Nasal cavity respiratory epithelium epithelial cell of viscerocranial mucosa (primary cell): ENCODE measurements at places on chromosomes 6 and 20. TPM values are rescaled to one million over a fixed set of nuclear protein-coding genes. Genes with fewer than 3 reads are reported as not detected.

Gene ZKSCAN3
- 3.1 and 6.5 TPM in 2 replicates for total RNA-seq

Gene NFYA
- total RNA-seq = 34.2 and 44.8 TPM in 2 replicates

Gene CST4
- not detected in 2 replicates for total RNA-seq

Gene POPDC3
- total RNA-seq = 10.9 and 14.0 TPM in 2 replicates

Gene ZC2HC1B
- total RNA-seq = not detected in 2 replicates

Gene DLK2
- total RNA-seq = 2.8 and 4.8 TPM in 2 replicates

Gene EPHA7
- total RNA-seq = under 0.01 TPM in 1 of 2 replicates, not detected in the other

Gene FAM83C
- total RNA-seq = 0.93 and 1.7 TPM in 2 replicates

Gene GPR6
- total RNA-seq = not detected in 2 replicates

Gene ACSS1
- 0.68 and 3.7 TPM in 2 replicates for total RNA-seq

Gene COL20A1
- total RNA-seq = under 0.01 and 0.07 TPM in 2 replicates

Gene CTCFL
- total RNA-seq = not detected in 2 replicates

Gene GABRR2
- under 0.01 and 0.14 TPM in 2 replicates for total RNA-seq
